Gastroesophageal sphincter (tissue), 4 donors: ENCODE measurements at places on chromosomes 4 and X. TPM values are rescaled to one million over a fixed set of nuclear protein-coding genes. Genes with fewer than 3 reads are reported as not detected.

The TRIM60 gene
- not detected for total RNA-seq

DNA sequence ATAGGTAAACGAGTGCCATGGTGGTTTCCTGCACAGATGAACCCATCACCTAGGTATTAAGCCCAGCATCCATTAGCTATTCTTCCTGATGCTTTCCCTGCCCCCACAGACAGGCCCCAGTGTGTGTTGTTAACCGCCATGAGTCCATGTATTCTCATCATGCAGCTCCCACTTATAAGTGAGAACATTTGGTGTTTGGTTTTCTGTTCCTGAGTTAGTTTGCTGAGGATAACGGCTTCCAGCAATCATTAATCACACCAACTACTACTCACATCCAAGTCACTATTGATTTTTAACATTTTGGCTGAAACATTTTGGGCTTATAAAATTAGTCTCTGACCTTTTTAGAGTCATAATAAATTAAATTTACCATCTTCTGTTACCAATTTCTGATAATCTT, 205.3 kb downstream of the SPOCK3 start:
- no peak for ATAC-seq

The KCND1 gene
- 2.7 TPM for total RNA-seq

The FNIP2 gene
- total RNA-seq, result 53.0 TPM

The FRMD7 gene
- total RNA-seq, result not detected

DNA sequence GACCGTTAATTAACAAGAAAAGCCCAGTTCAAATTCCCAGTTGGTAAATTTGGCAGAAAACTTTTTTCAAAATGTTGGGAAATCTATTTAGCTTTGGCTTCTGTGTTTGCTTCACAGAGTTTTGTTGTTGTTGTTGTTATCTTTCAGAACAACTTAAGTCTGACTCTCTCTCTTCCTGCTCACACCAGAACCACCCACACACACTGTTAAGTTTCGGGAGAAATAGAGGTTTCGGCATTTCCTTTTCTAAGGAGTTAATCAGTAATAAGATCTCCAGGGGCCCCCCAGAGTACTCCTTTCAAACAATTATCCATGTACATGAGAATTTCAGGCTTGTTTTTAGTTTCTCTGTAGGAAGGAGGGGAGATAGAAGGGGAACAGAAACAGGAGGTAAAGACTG, 106.2 kb upstream of the PTCHD1 start:
- no peak for ATAC-seq

DNA sequence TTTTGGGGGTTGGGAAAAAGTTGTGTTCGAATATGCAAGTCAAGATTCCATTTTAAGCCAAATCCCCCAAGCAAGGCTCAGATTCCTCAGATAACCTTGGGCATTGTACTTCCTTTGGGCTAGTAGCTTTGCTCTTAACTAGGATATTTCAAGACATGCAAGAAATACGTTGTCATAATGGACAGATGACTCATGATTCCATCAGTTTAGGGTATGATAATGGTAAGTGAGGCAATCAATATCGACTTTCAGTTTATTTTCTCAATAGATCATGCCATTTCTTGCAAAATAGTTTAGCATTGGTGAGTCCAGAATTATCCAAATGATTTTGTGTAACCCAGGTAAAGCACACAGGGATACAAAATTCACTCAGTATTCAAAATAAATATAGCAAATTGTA, 25.4 kb downstream of the CFAP299 start:
- ATAC-seq, result no peak

DNA sequence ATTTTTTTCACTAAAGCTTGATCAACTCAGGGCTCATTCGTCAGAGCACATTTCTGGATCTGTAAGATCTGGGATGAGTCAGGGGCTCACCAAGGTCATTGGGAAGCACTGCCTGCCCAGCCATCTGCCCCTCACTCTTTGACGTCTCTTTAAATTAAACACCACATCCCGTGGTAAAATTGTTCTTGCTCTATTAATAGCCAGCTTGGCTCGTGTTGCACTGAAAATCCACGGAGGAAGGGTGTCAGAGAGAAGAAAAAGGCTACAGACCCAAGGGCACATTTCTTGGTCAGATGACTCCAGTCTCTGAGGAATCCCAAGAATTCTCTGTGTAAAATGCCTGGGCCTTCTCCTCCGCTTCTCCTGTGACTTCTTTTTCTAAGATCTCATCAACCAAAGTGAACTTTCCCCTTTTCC, 45.7 kb upstream of the GATB start:
- ATAC-seq, result peak; percentile 61

GRCh38 chr4:61628727-61629126, 428.6 kb downstream of the ADGRL3 start:
- ATAC-seq, result no peak

The SOX3 gene
- total RNA-seq, result not detected

GRCh38 chr4:91089178-91089577, 962.0 kb downstream of the CCSER1 start:
- ATAC-seq, result no peak

- no peak for ATAC-seq
Measured at GRCh38 chr4:118850488-118851173, 14.7 kb upstream of the SEC24D start.

The INTU gene
- 7.2 TPM for total RNA-seq

The SH3D19 gene
- 200 TPM for total RNA-seq

The PIN4 gene
- 9.3 TPM for total RNA-seq

DNA sequence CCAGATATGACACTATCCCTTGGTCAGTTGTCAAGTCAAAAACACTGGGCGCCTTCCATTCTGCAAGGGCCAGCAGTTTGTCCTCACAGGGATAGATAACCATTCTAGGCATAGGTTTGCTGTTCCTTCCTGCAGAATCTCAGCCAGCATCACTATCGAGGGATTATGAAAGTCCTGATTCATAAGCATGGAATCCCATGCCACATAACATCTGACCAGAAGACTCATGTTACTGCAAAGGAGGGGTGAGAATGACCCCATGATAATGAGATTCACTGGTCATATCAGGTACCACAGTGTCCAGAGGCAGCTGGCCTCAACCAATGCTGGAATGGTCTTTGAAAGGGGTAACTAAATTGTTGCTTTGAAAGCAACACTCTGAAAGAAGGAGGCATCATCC, 84.7 kb downstream of the OTC start:
- ATAC-seq, result no peak

GRCh38 chr4:45131020-45131419, 404.7 kb upstream of the GNPDA2 start:
- ATAC-seq, result no peak

DNA sequence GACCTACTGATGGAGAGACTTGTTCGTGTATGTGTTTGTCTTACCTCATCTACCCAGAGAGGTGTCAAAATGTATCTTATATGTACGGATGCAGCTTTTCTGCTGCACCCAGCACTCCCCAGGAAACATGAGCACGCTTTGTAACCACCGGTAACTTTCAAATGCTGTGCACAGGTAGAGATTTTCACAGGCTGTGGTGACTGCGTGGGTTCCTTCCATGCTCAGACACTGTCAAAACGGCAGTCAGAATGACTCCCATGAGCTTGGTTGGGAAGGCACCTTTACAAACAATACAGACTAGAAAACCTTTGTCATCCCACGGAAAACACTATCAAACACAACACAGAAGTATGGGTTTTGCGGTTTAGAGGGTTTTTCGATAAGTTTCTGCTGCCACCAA, 28.2 kb downstream of the F11 start:
- ATAC-seq, result no peak

- peak; percentile 53 for ATAC-seq
Measured at GRCh38 chr4:75916091-75916661, 13.9 kb upstream of the PPEF2 start.
